ENCODE measurements at places on chromosomes 7 and 10. TPM values are rescaled to one million over a fixed set of nuclear protein-coding genes. Genes with fewer than 3 reads are reported as not detected.

GRCh38 chr10:96618653-96619052 is 31.8 kb upstream of the TM9SF3 start:
- DNase-seq: no peak

DNA sequence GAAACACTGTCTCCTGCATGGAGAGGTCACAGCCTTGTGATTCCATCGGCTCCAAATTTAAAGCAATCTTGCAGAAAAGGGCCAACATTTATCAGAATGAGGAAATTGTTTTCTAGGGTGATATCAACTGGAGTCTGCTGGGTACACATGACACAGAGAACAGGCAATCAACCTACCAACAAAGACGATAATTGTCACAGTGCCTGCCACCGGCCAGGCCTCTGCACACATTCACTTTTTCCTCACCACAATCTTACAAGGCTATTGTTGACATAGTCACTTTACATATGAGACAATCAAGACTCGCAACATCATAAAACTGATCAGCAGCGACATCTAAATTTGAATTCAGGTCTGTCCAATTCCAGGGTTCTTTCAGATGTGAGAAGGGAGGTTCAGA is 189.4 kb downstream of the KCNMA1 start:
- no peak for DNase-seq

ADAM12 gene
- 24.7 TPM for total RNA-seq

GRCh38 chr10:34626158-34626880 is 188.8 kb downstream of the PARD3 start:
- no peak for DNase-seq

All from tongue (tissue), 3 donors.